GM23248 (cell line): ENCODE measurements at places on chromosomes 6 and 20. TPM values are rescaled to one million over a fixed set of nuclear protein-coding genes. Genes with fewer than 3 reads are reported as not detected.

DNA sequence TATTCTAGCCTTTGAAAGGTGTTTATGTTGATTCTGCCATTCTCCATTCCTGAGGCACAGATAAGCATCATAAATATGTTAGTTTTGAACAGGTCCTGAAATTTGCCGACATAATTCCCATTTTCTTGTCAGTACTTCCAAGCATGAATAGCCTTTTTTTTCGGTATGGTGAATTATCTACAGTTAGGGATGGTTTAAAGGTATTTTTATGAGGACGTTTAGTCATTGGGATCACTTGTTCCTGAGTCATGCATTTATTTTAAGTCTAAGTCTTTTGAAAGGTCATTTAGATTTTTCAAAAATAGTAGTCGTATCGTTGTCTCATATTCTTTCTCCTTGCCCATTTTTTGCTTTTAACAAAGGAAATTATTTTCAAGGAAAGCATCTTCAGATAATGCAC, 98.7 kb downstream of the PHACTR3 start:
- no peak overlapping the region for H3K27ac ChIP-seq
- no peaks in the 10 kb centered on the region for H3K27me3 ChIP-seq
- H3K4me3 ChIP-seq, result no peak overlapping the region
- DNase-seq, result peak; percentile 16
- H3K4me1 ChIP-seq, result no peaks in the 10 kb centered on the region

DNA sequence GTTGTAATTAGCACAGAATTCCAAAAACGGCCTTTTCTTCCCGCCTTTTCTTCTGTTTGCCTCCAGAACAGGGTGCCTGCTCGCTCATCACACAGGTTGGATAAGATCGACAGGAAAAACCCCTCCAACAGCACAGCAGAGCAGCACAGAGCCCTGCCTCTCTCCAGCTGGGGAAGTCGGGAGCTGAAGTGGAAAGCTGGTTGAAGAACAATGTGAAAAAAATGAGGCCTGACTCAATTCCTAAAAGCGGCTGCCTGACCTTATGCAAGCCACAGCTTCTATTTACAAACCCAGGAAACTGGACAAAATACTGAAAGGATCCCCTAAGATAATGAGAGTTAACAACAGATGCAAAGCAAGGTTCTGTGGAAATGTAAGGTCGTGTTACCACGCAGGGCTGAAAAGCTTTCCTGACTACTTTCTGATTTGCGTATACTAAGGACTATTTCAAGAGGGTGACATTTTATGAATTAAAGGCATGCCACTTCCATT, 116.9 kb downstream of the TTLL2 start:
- H3K4me1 ChIP-seq, result no peaks in the 10 kb centered on the region
- no peaks in the 10 kb centered on the region for H3K36me3 ChIP-seq
- no peak overlapping the region for H3K27ac ChIP-seq
- no peaks in the 10 kb centered on the region for H3K27me3 ChIP-seq

DNA sequence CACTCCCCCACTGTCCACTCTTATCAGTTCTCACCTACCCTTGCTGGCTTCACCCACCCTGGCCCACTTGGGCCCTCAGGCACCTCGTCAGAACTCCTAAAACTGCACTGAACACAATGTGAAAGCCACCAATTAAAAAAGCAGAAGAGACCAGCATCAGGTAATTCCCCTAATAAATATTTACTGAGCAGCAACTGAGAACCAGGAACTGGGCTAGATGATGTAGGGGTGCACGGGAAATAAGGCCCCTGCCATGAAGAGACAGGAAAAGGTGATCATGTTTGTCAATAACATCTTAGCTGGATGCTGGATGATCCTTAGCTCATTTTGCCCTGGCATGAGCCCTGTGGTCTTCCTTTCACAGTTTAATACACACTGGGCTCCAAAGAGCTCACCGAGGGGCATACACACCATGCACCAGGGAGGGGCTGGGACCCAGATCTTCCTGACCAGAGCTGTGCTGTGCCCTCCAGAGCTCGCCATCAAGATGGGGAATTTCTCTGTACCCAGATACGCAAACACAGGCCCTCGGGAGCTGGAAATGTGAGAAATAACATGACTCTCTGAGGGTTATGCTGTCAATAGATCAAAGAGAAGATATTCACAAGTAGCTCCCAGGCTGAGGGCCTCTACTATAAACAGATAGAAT, 113.6 kb upstream of the SLC22A16 start:
- H3K4me1 ChIP-seq, result no peaks in the 10 kb centered on the region
- H3K27ac ChIP-seq, result no peak overlapping the region
- H3K4me3 ChIP-seq, result no peak overlapping the region
- DNase-seq, result no peak
- H3K36me3 ChIP-seq, result no peaks in the 10 kb centered on the region

DNA sequence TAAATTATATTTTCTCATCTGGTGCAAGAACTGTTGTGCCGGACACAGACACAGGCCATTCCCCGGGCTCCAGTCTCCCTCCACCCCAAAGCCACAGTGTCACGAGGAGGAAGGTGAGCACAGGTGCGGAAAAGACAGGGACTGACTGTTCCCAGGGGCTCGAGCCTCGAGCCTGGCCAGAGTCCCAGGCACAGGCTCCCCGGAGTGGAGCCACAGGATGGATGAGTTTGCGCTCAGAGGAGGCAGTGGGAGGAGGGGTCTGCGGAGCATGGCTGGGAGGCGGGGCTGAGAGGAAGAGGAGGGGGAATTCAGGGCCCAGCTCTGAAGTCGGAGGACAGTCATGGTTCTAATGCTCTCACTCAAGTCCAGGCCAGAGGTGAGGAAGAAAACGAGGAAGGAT, 284.8 kb downstream of the SMOC2 start:
- H3K4me1 ChIP-seq, result no peaks in the 10 kb centered on the region
- no peak overlapping the region for H3K27ac ChIP-seq
- no peaks in the 10 kb centered on the region for H3K36me3 ChIP-seq
- DNase-seq, result no peak
- no peak overlapping the region for H3K4me3 ChIP-seq
- H3K27me3 ChIP-seq, result no peaks in the 10 kb centered on the region

The LGSN gene
- not detected in 2 replicates for total RNA-seq
